Transverse colon (tissue), 4 donors: ENCODE measurements at places on chromosomes 5 and 9.

GRCh38 chr5:126645132-126645531, 44.4 kb downstream of the PHAX start:
- no peak for DNase-seq

GRCh38 chr9:133424187-133424586, 2.0 kb downstream of the ADAMTS13 start:
- DNase-seq: no peak

GRCh38 chr5:118548761-118549720, 439.3 kb downstream of the DTWD2 start:
- no peak for DNase-seq

GRCh38 chr5:137231540-137231939, 267.6 kb downstream of the SPOCK1 start:
- DNase-seq: no peak

GRCh38 chr9:34379334-34380033, 2.8 kb upstream of the MYORG start:
- DNase-seq: peak; percentile 94
